ENCODE measurements at places on chromosomes 5 and 9.

- DNase-seq: no peak
These were observed 640 bp upstream of the DPM2 start for GRCh38 chr9:127938298-127938690.

DNA sequence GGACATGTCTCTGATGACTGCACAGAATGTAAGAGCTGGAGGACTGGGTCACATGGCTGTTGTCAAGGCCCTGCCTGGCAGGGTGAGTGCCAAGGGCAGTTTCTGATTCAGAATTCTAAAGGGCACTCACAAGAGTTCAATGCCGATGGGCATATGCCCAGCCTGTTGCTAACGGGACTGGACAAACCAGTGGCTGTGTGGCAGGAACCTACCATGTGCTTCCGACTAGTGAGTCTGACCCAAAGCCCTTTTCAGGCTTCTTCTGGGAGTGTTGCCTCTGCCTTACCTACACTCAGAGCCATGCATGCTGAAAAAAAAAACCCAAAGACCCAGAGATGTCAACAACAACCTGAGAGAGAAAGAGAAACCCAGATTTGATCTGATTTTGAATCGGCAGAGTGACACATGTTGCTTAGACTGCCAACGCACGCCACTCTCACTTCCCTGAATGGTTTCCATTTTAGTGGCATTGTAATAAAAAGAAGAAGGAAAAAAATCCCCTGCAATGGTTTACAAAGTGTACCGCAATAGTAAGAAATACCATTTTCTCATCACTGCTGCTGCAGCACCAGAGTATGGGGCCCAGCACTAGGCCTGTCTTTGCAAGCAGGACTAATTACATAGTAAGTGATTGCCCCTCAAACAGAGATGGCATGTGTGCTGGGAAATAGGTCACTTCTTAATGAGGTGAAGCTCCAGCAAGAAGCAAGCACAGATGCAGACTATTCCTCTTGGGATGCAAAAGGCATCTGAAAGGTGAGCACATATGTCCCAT, 194.3 kb downstream of the PALM2AKAP2 start:
- no peak for DNase-seq

DNA sequence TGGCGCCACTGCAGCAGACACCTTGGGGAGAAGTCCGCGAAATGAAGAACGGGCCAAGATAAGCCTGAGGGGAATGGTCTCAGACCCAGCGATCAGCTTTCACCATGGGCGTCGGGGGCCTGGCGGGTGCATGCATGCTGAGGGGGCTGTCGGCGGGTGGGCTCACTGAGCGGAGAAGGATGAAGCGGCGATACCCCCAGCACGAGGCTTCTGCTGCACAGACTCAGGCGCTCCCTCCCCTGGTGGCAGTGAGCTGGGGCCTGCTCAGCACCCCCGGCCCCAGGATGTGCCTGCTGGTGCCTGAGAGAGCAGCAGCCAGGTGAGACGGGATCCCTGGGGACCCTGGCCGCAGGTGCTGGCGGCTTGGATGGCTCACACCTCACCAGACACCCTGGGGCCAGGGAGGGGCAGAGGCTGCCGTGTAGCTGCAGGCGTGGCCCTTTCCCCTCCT, 31.2 kb downstream of the CEP72 start:
- DNase-seq: no peak

GRCh38 chr9:86642721-86643120, 288.5 kb upstream of the TUT7 start:
- no peak for DNase-seq

DNA sequence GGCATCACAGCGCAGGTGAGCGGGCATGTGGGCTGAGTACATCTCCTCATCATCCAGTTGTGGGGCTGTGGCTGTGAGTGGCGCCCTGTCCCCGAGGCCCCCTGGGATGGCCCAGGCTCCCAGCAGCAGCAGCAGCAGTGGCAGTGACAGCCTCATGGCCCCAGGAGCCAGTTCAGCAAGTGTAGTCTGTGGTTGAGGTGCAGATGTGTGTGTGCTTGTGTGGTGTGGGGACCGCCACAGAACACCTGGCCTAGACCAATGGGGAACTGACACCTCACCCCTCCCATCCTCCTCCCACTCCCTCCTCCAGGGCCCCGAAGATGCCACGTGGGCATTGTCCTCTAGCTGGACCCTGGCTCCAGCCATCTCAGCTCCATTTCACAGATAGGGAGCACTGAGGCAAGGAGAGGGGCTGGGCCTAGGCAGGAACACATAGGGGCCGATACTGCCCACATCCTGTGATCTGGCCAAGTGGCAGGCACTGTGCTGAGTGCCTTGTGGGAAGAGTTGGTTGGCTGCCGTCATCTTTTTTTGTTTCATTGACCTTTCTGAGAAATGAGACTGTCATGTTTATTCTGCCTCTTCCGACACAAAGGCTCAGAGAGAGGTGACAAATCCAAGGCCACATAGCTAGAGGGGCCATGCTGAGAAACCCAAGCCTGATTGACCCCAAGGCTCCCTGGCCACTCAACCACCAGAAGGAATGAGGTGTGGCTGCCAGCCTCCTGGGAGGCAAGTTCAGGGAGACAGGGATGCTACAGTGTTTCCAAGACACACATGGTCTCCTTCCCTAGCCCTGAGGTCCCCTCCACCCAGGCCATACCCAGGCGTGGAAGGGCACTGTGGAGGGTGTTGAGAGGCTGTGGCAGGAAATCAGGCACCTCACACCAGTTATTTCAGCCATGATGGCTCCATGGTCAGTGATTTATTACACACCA, at the start of gene MZB1:
MZB1 (minus strand) TSS at position 213 of the 938 bp plus-strand sequence; CDS start at position 156, 57 bp downstream.
- DNase-seq: no peak

- no peak for DNase-seq
These were observed 371.4 kb downstream of the TLE1 start for GRCh38 chr9:81317939-81318338.

DNA sequence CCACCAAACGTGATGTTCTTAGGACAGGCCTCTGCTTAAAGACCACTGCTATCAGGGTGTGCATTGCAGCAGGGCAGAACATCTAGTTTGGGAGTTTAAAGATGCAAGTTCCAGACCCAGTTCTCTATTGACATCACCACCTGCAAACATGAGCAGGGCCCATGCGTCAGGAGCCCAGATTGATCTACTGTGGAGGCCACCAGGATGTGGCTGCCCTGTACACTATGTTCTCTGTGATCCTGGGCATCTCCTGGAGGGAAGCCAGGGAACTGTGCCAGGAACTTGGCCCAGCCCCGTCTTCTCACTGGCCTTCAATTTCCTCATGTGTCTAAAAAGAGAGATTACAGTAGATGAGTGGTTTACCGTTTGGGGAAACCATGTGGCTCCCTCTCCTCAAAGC, 87.1 kb downstream of the PDE6A start:
- DNase-seq: no peak

GRCh38 chr9:83557771-83558170, 19.6 kb upstream of the FRMD3 start:
- no peak for DNase-seq

- DNase-seq: peak; percentile 56
These were observed 8.3 kb downstream of the OTP start for GRCh38 chr5:77630114-77630680.

GRCh38 chr5:66897356-66897755, 299.2 kb downstream of the CD180 start:
- DNase-seq: peak; percentile 3

DNA sequence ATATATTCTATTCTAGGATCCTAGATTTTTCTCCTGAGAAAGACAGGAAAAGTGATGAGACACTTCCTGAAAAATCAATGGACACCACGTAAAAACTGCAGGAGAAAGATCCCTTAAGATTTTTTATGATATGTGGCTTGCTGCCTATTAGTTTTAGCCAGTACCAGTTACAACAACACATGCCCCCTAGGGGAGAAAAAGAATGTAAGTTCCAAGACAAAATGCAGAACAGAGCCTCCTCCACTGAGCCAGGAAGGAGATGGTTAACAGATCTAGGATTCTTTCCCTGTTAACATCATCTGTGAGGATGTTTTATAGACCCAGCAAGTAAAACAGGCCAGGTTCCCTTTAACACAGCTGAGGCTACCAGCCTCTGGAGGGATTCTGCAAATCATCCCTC, 574.7 kb downstream of the TLE4 start:
- DNase-seq: no peak

DNA sequence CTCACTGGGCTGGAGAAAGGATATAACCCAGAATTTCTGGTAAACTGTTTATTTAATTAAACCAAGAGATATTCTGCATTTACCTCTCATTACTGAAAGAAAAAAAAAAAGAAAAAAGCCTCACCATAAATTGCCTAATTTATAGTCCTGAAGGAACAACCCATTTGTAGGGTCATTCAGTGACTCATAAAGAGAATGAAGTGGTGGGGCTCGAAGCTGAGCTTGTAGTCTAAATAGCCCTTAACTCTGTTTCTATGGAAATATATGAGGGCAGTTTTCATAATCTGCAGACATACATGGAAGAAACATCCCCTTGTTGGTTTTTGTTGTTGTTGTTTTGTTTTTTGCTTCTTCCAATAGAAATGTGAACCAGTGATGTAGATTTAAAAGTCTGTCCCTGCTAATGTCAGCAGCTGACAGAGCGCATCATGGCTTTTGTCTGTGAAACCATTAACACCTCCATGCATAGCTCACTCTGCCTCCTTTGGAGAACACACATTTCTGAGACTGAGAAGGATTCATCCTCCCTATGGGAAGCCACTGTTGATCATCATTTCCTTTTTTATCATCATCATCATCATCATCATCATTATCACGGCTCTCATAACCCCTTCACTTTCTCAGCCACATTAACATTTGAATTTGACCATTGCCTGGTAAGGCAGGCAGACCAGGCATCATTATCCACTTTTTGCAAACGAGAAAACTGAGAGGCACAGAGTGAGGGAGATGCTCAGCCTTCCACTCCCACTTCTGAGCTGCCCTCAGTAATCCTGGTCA, 67.9 kb upstream of the SAP30L start:
- no peak for DNase-seq

- DNase-seq: no peak
These were observed 32.9 kb downstream of the LHX2 start for GRCh38 chr9:124044448-124044847.

GRCh38 chr9:96158147-96158546, 143.8 kb downstream of the HSD17B3 start:
- DNase-seq: no peak

DNA sequence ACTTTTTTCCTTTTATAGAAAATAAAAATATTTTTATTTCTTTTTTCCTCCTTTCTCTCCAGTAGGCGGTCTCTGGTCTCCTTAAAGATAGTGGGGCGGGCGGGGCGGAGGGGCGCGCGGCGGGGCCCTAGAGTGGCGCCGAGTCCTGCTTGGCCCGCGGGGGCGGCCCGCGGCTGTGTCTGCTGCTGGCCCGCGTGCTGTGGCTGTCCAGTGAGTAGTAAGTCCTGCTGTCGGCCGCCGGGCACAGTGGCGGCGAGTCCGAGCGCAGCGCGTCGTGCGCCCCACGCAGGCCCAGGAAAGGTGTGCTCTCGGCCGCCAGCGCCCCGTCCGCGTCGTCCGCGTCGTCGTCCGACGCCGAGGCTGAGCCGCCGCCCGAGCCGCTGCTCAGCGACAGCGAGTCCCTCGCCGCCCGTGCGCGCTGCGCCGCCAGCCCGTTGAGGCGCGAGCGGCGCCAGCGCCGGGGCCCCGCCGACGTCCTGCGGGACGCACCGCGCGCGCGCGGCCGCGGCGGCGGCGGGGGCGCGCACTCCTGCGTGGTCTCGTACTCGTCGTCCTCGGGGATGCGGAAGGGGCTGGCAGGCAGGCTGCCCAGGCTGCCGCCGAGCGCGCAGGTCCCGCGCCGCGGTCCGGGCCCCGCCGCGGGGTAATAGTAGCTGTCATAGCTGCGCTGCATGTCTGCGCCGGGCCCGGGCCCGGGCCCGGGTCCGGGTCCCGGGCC, 52.3 kb downstream of the PSD2 start:
- DNase-seq: no peak

GRCh38 chr9:115008536-115009270, 78.3 kb upstream of the TNFSF8 start:
- no peak for DNase-seq

- DNase-seq: peak; percentile 38
These were observed 50.3 kb downstream of the GNAQ start for GRCh38 chr9:77981332-77981731.

DNA sequence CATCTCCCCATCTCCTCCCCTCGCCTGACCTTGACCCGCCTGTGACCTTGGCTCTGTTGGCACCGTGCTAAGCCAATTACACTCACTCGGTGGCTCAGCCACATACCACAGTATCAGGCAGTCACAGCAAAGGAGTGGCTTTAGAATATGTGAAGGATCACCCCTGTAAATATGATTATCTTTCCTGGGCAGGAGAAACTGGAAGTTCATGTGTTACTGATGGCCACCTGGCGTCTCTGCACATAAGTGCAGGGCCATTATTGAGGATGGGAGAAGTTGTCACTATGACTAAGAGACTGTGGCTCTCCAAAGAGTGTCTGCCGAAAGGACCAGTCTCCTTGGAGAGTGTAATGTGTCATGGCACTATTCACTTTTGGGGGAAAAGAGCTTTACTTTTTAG, 116.9 kb upstream of the S1PR3 start:
- no peak for DNase-seq

DNA sequence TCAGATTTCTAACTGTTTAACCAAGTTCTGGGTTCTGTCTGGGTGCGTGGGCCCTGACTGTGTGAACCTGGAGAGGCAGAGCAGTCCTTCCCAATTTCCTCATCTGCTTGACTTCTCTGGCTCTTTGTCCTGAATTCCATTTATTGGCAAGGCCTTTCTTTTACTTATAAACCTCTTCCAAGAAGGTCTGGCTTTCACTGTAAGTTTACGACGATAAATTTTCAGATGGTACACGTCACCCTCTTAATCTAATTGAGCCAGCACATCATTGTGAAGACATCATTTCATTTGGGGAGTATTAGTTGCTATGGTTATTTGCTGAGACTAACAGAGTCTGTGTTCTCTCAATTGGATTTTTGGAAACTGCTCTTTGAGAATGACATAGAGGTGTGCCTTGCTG, 92.4 kb downstream of the ARHGAP26 start:
- no peak for DNase-seq

DNA sequence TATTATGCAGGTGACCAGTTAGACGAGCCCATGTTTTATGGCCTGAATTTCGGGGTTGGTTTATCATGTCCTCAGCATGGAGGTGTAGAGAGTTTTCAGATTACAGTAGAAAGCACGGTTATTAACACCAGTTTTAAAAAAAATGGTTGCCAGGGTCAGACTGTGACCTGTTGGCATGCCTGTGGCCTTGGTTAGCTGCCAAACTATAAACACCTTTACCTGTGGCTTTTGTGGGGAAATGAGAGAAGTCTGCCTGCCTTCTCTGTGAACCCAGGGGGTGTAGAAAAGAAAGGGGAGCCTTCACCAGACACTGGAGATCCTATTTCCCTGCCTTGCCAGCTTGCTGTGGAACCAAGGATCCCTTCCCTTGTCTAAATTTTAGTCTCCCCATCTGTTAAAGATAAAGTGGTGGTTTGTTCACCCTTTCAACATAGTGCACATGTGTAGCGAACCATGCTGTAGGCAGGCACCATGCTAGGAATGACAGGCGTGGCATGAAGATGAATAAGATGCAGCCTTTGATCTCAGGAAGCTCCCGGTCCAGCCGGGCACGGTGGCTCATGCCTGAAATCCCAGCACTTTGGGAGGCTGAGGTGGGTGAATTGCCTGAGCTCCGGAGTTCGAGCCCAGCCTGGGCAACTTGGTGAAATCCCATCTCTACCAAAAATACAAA, 6.1 kb upstream of the PHF19 start:
- no peak for DNase-seq
